Cardiac fibroblast (primary cell): ENCODE measurements at places on chromosomes 16 and 17.

DNA sequence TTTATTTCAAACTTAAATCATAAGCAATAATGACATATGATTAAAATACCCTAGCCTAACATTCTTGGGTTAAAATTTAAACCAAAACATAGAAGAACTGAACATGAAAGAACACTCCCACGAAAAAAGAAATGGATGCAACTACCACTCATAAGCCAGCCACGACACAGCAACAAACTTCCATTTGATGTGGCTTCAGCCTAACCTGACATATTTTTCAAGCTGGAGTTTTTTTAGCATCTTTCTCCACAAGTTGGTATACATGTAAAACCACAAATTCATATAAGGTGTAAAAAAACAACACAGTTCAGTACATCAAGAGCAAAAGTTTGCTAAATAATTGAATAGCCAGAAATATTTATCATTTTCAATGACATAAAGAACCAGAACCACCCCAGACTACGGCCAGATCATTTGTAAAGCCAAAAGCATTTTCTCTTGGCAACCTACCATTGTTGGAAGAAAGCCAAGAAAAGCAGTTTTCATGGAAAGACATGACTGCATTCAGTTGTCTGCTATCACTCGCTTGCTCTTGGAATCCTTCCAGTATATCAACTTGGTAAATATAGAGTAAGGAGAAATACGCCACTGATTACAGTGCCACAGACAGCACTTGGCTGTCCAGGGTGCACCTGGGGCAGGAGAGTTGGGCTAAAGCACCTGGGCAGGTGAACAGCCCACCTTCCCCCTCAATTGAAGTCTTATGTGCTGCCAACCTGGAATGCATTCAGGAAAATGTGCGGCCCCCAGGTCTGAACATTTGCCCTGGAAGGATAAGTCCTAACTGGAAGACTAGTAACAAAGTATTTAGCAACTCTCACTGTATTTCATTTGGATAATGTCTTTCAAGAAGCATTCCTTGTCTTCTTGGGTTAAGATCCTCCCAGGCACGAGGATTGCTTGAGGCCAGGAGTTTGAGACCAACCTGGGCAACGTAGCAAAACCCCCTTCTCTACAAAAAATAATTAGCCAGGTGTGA lies 60.5 kb downstream of the CREBBP start:
- peak; percentile 96 for DNase-seq

GRCh38 chr16:54031107-54031760 lies 255.4 kb downstream of the IRX3 start:
- no peak for DNase-seq

GRCh38 chr16:56415875-56416274 lies 9.5 kb downstream of the AMFR start:
- DNase-seq, result no peak

DNA sequence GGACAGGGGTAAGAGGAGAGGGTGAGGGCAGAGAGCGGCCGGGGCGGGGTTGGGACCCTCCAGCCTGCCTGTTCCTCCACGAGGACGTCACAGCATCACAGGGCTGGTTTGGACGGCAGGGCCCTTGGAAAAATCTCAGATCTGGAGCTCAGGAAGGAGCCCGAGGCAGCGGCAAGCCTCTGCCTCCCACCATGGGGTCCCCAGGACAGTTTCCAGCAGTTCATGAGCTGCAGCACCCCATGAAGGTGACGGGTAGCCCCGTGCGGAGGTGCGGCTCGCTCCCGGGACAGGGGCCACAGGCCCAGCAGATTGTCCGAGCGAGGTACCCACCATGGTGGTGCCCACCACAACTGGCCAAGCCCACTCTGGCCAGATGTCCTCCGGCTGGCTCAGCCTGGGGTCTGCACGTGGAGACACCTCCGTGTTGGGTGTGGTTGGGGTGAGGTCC lies 21.3 kb downstream of the TPSD1 start:
- DNase-seq, result no peak

DNA sequence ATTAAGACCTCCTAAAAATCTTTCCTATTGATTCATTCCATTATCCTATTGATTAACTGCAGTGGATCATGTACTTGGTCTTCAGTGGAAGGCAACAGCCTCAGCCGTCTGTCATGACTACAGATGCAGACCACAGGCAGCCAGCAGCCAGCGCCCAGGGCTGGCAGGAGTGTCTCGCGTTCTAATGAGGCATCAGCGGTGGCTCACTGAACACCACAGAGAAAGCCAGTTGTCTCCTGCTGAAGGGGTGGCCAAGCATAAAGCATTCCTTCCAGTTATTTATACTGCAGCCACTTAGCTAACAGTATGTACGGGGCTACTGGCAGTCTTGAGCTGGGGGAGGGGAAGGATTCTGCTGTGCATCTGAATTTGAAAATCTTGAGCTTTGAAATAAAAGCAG lies 214.3 kb downstream of the IRX3 start:
- no peak for DNase-seq

GRCh38 chr17:16943032-16943352 lies 28.9 kb downstream of the TNFRSF13B start:
- no peak for DNase-seq

- no peak for DNase-seq
Measured at GRCh38 chr16:52398021-52398420, 148.9 kb downstream of the TOX3 start.

DNA sequence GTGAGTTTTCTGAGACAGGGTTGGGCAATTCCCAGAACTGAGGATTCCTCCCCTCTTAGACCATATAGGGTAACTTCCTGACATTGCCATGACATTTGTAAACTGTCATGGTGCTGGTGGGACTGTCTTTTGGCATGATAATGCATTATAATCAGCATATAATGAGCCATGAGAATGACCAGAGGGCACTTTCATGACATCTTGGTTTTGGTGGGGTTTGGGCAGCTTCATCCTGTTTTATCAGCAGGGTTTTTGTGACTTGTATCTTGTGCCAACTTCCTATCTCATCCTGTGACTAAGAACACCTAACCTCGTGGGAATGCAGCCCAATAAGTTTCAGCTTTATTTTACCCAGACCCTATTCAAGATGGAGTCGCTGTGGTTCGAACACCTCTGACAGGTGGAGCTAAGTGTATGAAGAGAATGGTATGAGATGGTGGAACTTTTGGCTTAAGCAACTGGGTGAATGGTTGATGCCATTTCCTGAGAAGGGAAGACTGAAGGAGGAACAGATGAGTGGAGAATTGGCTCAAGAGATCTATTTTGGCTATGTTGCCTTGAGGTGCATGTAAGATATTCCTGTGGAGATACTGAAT lies 217.3 kb downstream of the RAB11FIP4 start:
- DNase-seq, result no peak

DNA sequence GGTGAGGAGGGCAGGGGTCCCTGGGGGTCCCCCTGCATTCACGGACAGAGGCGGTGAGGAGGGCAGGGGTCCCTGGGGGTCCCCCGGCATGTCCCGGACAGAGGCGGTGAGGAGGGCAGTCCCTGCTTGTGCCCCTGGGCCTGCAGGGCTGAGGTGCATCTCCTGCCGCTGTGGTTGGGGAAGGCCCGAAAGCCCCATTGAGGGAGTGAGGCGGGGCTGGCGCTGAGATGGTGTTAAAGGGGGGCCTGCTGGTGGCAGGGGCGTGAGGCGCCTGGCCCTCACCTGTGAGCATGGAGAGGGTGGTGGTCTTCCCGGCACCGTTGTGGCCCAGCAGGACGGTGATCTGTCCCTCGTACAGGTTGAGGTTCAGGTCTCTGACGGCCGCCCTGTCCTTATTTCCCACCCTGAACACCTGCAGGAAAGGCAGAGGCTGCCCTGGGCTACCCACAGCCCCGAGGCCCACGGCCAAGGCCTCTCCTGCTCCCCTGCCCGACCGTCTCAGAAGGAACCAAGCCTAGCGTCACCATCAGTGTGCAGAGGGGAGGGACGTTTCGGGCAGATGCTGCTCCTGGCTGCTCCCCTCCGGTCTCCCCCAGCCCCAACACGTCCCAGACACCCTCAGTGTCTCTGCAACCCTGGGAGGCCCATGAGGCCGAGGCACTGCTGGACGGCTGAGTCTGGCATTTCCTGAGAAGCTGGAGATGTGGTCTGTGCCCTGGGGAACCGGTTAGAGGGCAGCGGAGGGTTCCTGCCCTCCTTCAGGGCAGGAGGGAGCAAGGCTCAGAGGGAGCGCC lies 31.4 kb upstream of the RNPS1 start:
- DNase-seq, result no peak
